Islet precursor cell (in vitro differentiated cells): ENCODE measurements at places on chromosomes 11 and 22.

GRCh38 chr11:124194293-124195188 is 11.4 kb downstream of the OR10D3 start:
- no peak for DNase-seq

- peak; percentile 68 for DNase-seq
Measured at GRCh38 chr11:126890561-126890960, 110.0 kb downstream of the KIRREL3 start.

- DNase-seq, result peak; percentile 52
Measured at GRCh38 chr11:48210052-48210451, 6.6 kb upstream of the OR4B1 start.

DNA sequence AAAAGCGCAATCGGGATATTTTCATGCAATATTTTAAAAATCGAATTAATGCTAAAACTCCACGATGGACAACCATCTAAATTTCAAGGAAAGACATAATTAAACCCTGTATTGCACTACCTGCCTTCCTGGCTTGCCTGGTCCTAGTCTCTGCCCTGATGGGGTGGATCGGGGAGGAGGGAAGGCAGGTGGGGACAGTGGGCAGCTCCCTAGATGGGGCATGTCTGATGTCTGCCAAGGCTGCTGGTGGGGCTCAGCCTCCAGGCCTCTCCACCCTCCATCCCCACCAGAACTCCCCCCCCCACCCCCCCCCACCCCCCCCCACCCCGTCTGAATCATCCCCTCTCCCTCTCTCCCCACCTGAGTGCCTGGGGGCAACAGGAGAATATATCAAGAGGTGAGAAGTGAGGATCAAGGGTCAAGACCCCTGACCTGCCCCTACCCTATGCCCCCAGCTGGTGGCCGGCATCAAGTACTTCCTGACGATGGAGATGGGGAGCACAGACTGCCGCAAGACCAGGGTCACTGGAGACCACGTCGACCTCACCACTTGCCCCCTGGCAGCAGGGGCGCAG is 650 bp downstream of the CST6 start:
- DNase-seq, result no peak

DNA sequence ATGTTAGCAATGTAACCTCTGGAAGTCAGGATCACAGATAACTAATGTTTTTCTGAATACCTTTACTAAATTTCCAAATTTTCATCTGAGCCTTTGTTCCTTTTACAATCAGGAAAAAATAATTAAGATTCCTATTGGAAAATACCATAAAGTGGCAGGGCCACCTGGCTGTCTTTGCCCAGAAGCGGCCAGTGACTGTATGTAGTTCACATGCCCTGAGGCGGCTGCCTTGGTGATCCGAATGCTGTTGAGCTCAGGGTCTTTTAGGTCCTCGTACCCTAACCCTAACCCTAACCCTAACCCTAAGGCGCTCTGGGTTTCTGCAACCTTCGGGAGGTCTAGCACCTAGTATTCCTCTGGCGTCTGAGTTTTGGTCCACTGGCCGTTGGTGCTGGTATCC is 8.5 kb upstream of the ARFGAP3 start:
- DNase-seq, result no peak

GRCh38 chr11:73334384-73335203 is 26.5 kb downstream of the ARHGEF17 start:
- DNase-seq, result peak; percentile 95

GRCh38 chr22:19669570-19669969 is 44.7 kb upstream of the SEPTIN5 start:
- DNase-seq, result no peak

GRCh38 chr11:59427068-59427382 is 812 bp upstream of the OR5A2 start:
- no peak for DNase-seq

DNA sequence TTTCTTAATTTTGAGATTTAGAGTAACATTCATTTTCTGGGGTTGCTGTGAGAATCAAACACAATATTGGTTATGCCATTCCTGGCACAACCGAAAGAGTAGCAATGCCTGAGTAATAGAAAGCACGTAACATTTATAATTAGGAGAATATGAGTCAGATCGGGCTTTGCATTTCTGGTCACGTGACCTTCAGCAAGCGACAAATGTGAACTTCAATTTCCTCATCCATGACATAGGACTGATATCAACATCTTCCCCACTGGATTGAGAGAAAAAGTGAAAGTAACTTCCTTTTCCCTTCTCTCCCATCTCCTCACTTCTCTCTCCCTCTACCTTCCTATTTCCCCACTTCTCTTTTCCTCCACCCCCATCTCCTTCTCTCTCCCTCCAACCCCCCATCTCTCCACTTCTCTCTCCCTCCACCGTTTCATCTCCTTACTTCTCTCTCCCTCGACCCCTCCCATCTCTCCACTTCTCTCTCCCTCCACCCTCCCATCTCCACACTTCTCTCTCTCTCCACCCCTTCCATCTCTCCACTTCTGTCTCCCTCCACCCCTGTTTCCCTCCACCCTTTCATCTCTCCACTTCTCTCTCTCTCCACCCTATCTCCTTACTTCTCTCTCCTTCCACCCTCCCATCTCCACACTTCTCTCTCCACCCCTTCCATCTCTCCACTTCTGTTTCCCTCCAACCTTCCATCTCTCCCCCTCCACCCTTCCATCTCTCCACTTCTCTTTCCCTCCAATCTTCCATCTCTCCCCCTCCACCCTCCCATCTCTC is 33.5 kb upstream of the CAT start:
- DNase-seq, result no peak

DNA sequence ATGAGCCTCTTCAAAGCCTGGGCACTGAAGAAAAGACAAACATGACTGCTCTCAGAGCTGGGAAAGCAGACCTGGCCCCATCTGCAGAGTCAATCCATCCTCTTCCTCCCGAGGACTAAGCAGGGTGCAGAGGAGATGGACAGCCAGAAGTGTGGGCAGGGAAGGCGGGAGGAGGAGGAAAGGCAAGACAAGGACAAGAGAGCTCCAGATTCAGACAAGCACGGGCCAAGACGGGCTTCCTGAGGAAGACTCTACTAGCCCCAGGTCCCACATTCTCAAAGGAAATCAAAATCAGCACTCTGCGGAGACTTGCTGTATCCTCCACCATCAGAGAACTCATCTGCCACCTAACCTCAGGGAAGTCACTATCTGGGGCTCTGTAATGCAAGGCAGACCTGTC is 28.5 kb downstream of the OPCML start:
- peak; percentile 41 for DNase-seq

DNA sequence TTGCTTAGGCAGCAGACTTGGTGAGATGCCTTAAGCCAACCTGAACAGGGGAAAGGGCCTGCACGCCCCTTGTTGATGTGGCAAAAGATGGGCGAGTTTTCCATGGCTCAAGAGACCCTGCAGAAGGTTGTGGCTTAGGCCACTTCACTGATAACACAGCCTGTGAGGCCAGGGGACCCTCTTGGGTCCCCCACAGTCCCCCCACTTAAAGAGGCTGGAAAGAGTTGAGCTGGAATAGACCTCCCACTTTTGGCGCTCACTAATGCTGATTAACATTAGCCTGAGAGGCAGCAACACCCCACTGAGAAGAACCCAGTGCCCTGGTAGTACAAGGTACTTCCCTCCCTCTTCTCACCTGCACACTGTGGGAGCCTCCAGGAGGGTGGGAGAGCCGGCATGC is 107.5 kb downstream of the TRIM29 start:
- DNase-seq, result peak; percentile 35

DNA sequence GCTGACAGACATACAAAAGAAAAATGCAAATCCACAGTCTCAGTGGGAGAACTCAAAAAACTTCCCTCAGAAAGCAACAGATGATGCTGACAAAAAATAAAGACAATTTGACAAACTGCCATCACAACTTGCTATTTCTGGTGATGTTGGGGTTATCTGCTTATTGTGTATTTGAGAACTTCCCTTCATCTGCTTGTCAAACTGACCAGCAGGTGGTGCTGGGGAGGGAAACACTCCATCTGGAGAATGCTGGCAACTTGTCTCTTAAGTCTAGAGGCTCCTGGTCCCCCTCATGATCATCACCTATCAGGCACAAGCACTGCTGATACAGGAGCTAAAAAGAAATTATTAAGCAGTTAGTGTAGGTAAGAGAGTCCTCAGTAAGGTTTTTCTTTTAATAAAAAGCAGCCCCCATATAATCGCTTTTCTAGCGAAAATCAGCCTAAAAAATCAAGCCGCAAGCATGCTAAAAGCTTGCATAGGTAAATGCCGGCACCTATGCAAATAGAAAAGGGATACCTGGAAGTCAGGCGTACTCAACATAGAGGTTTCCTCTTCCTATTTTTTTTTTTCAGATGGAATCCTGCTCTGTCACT is 9.8 kb upstream of the FAM111B start:
- peak; percentile 70 for DNase-seq

GRCh38 chr11:65793625-65794400 is 7.0 kb downstream of the OVOL1 start:
- no peak for DNase-seq

- DNase-seq, result no peak
Measured at GRCh38 chr11:100550912-100551632, 136.0 kb upstream of the ARHGAP42 start.

- peak; percentile 75 for DNase-seq
Measured at GRCh38 chr11:123173040-123173855, 21.8 kb downstream of the CLMP start.

GRCh38 chr11:116510166-116510565 is 262.6 kb downstream of the BUD13 start:
- no peak for DNase-seq

DNA sequence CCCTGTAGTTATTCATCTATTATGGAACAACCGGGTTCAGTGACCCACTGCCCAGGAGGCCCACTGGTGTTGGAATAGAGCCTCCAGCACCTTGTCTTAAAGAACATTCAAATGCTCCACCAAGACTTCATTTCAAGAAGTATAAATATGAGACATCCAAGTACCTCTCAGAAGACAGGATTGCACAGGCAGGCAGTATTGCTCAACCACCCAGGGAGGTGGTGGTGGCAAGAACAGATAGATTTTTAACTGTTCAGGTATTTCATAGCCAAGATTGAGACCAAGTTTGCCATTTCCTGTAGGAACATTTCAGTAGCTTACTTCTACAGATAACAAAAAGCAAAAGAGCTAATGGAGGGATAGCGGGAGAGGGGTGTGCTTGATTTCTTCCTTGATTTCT is 78.7 kb downstream of the COMMD9 start:
- no peak for DNase-seq

DNA sequence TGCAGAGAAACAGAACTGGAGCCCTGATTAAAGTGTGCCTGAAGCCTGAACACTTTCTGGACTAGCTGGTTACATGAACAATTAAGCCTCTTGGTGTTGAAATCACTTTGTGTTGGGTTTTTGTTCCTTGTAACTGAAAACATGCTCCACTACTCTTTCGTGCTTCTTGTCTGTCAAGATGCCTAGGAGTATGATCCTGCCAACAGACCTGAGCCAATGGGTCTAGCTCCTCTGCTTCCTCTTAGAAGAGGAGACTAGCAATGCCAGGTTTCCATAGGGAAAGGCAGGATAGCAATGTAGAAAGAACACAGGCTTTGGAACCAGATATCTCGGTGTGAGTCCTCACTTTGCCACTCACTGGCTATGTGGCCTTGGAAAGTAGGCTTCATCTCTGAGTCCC is 40.3 kb downstream of the IRAG1 start:
- no peak for DNase-seq

GRCh38 chr11:44842220-44842619 is 108.5 kb downstream of the TP53I11 start:
- DNase-seq, result no peak

DNA sequence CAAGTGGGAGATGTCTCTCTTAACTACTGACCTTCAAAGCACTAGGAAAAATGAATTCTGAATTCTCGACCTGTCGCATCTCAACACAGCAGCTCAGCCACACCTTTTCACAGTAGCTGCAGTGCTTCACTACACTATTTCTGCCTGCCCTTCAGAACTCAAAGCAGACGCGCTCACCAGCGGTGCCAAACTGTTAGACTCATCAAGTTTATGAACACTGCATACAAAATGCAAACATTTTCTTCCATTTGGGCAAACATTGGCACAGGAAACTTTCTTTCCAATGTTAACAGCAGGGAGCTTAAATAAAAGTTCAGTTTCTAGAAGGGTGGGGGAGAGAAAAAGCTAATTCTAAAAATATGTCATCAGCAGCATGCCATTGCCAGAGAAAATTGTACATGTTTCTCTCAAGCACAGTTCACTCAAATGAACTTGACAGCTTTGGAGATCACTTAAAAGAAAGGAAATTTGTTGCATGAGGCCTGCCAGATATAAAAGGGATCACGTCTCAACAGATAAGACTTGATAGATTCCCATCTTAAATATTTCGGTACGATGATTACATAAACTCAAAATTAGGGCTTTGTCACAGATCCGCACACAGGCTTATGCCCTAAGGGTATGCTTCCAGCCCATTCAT is 82.7 kb downstream of the CADM1 start:
- no peak for DNase-seq

DNA sequence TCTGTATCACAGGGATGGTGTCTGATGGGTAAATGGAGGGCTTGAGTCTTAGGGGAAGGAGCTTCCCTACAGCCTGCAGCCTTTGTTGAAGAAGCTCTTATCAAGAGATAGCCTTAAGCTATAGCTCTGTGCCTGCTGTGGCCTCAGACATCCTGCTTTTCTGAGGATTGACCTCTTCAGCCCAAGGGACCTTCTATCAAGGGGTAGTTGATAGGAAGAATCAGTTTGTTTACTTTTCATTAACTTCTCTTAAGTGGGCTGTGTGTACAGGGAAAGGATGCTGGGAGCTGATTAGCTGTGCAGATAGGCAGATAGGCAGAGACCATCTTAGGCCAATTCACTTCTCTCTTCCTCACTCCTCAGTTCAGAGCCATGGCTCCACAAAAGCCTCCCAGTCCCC is 151.8 kb upstream of the CADM1 start:
- DNase-seq, result no peak

DNA sequence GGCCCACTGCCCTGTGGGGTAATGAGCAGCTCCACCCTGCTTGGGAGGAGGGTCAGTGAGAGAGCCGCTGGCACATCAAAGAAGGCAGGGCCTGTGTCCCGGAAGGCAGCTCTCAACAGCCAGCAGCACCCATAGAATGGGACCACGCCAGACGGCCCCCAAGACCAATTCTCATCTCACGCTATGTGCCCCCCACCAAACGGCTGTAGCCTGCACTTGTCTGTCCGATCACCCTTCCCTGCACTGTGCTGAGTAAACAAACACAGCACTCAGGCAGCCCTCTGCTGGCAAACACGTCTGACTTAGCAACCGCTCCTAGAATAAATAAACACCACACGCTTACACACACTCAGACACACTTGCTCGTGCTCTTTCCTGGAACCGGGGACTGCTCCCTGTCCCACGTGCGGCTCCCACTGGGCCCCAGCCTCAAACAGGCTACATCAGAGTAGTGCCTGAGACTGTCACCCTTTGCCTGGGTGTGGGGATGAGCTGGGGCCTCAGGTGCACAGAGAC is 53.2 kb upstream of the CDON start:
- peak; percentile 81 for DNase-seq
